ENCODE measurements at places on chromosomes 13 and 19.

DNA sequence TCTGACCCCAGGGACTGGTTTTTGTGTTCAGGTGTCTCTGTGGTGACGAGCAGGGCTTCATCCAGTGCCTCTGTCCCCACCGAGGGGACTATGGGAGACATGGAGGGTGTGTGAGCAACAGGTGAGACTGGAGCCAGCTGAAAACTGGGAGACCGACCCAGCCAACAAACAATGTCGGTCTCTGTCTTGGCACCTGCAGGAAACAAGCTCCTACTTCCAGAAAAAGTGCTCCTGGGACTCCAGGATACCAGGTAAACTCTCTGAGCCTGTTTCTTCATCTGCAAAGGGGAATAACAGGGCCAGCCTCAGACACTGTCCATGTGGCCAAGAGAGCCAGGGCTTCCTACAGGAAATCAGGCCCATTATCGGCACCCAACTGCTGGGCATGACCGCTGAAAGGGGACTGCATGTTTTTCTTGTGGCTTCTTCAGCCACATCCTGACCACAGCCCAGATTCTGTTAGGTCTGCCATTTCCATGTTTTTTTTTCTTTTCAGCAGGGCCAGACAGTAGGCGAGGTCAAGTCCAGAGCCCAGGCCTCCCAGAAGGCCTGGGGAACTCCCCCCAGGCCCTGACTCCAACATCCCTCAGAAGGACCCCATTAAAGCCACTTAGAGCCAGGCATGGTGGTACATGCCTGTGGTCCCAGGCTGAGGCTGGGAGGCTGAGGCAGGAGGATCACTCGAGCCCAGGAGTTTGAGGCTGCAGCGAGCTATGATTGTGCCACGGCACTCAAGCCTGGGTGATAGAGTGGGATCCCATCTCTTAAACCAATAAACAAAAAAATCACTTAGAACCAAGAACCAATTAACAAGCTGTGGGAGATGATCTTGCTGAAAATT lies 836 bp upstream of the BST2 start:
- DNase-seq: no peak

- no peak for DNase-seq
These were observed 3.6 kb upstream of the HAS1 start for GRCh38 chr19:51727349-51727880.

DNA sequence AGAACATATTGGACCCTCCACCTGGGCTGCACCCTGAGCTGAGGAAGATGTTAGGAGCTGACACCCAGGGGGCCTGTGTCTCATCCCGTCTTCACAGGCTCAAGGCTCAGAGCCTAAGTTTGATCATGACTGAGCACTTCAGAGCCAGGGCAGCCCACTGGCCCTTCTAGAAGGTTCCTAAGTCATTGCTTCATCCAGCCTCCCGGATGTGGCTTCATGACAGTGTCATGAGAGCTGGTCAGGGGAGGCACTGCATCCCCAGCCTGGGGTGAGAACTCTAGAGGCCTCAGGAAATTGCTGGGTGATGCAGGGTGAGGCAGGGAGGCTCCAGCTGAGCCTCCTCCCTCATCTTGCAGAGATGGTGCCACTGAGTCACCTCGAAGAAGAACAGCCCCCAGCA lies 24.9 kb upstream of the PIK3R2 start:
- no peak for DNase-seq

DNA sequence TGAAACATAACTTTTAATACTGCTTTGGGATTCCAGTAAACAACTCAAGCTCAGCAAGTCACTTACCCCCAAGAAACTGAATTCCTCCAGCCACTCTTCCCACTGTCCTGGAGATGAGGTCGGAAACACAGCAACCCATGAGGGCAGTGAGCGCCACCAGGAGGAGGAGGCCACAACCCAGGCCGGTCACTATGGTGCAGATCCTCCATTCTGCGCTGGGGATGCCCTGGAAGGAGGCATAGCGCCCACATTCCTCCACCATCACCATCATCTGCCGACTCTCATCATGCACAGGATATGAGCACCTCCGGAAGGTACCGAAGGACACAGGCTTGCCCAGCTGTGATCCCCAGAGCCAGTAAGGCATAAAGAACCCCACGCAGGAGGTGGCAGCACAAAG lies 2.2 kb downstream of the LHFPL6 start:
- DNase-seq: no peak

- peak; percentile 51 for DNase-seq
These were observed 3.4 kb upstream of the TGFB1 start for GRCh38 chr19:41356984-41357739.

DNA sequence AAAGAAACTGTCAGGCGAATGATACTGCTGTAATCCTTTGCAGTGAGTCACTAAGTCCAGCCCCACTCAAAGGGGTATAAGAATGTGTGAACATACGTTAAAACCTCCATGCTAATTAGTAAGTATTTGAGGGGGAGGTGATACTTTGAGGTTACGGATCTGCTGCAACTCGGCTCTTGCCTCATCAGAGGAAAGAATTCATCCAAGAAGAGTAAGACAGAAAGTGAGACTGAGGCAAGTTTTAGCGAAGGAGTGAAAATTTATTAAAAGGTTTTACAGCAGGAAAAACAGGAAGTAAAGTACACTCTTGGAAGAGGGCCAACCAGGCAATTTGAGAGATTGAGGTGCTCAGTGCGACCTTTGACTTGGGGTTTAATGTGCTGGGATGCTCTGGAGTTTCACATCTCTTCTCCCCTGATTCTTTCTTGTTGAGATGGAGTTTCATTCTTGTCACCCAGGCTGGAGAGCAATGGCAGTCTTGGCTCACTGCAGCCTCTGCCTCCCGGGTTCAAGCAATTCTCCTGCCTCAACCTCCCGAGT lies 9.8 kb downstream of the CLEC4M start:
- DNase-seq: peak; percentile 52

GRCh38 chr19:22144394-22144793 lies 52.4 kb downstream of the ZNF676 start:
- peak; percentile 1 for DNase-seq

DNA sequence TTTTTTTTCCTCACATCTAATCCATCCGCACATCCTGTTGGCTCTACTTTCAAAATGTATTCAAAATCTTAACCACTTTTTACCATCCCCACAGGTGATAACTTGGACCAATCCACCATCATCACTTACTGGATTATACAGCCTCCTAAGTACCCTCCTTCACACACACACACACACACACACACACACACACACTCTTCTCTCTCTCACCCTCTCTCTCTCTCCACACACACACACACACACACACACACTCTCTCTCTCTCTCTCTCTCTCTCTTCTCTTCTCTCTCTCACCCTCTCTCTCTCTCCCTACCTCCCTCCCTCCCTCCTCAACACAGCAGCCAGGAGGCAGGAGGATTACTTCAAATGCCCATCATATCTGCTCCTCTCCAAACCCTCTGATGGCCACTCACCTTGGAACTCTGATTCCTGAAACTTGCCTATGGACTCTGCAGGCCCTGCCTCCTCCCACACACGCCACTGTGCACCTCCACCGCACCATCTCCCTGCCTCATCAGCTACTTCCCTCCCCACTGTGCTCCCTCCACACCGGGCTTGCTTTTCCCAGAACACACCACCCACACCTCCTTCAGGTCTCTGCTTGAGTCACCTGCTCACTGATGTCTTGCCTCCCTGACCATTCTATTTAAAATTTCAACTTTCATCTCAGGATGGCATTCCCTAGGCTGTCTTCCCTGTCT lies 39.7 kb downstream of the RCBTB2 start:
- DNase-seq: peak; percentile 39

DNA sequence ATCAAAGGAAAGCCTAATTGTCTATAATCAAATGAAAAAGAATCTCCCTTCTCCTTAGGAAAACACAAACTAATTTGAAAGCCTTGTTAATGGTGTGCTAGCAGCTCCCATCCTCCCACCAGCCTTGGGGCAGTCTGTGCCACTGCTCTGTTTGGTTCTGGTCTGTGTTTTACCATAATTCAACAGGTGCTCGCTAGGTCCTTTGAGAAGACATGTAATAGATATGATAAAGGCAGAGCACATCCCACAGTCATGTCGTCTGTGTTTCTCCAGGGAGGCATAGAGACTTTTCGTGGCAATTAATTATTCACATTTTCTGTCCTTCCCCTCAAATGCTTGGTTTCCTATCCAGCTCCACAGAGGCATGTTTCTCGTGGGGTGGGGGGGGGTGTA lies 23.8 kb downstream of the FAM124A start:
- DNase-seq: no peak

DNA sequence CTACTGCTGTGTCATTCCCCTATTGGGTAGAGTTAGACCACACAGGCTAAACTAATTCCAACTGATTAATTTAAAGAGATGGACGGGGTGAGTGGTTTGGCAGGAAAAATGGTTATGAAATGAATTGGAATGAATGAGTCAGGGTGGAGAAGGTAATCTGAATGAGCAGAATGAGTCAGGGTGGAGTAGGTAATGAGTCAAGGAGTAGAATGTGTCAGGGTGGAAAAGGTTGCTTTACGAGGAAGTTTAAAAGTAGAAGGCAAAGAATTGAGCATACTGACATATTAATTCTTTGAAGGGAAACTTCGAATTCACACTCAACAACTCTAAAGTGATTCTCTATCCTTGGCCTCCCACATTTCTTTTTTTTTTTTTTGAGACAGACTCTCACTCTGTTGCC lies 12.7 kb upstream of the ZNF121 start:
- no peak for DNase-seq

- no peak for DNase-seq
These were observed 71.7 kb upstream of the GTF3A start for GRCh38 chr13:27352698-27353097.

DNA sequence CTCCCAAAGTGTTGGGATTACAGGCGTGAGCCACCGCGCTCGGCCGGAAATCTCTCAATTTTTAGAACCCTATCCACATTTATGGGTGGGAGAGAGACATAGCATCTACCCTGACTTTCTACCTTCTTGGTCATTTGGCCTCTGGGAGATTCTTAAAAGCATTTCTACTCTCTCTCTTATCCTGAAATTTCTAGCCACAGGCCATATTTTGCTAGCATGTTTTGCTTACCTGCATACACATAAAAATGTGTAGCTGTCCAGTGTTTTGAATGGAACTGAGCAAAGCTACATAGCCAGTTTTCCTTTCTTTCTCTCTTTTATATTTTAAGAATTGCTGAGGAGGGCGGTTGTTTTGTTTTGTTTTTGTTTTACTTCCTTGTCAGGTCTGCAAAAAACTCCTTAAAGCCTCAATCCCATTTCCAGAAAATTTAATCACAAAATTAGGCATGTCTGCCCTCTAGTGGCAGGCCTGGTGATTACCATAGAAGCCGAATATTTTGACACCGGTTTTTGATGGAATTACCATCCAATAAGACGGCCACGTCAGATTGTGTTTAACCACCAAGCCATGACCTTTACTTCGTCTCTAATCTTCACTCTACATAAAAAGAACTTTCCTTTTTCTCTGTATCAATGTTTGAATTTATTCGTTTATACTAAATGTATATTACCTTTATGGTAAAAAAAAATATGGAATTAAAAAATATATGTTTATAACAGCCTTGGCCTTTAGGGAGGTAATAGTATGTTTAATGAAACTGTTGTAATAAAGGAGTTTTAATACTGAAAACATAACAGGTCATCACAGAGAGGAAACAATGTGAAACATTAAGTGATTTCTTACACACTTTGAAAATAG lies 34.4 kb upstream of the OXGR1 start:
- DNase-seq: peak; percentile 56

- DNase-seq: no peak
These were observed 41.2 kb upstream of the LSM14A start for GRCh38 chr19:34131100-34131499.

- DNase-seq: no peak
These were observed 39.7 kb upstream of the SLC7A9 start for GRCh38 chr19:32909257-32909656.

DNA sequence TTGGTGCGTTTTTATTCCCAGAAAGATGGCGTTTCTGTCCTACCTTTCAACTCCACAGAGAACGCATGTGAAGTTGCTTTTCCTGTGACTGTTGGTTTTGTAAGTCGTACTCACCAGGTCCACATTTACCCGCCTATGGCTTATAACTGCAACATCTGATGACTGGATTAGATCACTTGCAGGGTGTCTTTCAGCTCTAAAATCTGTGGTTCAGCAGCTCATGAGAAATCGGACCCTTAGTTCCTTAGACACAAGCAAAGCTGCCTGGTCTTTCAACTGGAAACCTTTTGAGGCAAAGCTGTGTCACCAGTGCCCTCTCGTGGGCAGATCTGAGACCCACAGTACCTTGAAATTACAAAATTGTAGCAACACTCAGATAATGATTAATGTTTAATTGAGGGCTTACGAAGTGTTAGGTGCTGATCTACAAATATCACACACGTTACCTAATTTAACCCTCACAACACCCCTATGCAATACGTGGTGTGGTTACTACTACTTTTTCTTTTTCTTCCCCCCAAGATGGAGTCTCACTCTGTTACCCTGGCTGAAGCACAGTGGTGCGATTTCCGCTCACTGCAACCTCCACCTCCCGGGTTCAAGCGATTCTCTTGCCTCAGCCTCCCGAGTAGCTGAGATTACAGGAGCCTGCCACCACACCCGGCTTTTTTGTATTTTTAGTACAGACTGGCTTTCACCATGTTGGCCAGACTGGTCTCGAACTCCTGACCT lies 65.4 kb downstream of the RUBCNL start:
- peak; percentile 78 for DNase-seq

DNA sequence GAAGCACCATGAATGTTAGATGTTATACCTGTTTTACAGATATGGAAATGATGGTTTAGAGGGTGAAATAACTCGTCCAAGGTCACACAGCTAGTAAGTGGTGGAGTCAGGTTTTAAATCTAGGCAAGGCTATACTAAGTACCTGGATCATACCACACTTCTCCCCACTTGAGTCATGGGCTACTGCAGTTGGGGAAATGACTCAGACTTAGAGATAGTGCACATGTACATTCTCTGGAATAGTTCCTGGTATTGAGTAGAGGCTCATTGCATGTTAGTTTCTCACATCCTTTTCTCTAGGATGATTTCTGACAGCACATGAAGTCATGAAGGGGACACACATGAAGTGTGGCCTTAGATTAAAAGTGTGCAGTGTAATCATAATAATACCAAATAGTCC lies 76.2 kb upstream of the TNFSF11 start:
- peak; percentile 23 for DNase-seq

DNA sequence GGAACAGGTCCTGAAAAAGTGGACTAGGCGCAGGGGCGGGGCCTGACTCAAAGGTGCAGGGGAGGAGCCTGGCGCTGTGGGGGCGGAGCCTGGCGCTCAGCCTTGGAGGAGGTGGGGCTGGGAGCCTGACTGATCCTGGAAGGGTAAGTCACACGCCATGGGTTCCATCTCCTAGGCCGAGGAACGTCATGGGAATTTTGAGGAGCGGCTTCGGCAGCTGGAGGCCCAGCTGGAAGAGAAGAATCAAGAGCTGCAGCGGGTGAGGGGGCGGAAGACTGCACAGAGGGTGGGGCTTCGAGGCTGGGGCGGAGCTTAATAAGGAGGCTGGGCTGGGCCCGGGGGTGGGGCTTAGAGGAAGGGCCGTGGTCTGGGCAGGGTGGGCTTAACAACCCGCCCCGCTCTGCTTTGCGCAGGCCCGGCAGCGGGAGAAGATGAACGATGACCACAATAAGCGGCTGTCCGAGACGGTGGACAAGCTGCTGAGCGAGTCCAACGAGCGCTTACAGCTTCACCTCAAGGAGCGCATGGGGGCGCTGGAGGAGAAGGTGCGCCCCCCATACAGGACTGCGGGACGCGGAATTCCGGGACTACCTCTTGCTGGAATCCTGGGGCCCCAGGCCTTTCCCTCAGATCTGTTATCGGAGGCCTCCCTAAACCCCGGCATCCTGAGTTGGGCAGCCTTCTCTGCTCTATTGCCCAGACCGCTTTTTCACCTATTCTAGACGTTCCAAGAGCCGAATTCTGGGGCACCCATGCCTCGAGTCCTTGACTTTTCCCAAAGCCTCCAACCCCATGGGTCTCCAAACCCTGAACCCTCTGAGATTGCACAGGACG lies 14.5 kb downstream of the PPFIA3 start:
- peak; percentile 34 for DNase-seq

GRCh38 chr13:48078251-48078656 lies 16.6 kb downstream of the MED4 start:
- peak; percentile 20 for DNase-seq

Data from CD4-positive, alpha-beta T cell treated with Interleukin-2 at 100 ng/mL for 4 hours (primary cell).